ENCODE measurements at places on chromosomes 11 and 22. TPM values are rescaled to one million over a fixed set of nuclear protein-coding genes. Genes with fewer than 3 reads are reported as not detected.

- no peak for DNase-seq
Measured at GRCh38 chr11:86797133-86797532, 3.2 kb upstream of the PRSS23 start.

DNA sequence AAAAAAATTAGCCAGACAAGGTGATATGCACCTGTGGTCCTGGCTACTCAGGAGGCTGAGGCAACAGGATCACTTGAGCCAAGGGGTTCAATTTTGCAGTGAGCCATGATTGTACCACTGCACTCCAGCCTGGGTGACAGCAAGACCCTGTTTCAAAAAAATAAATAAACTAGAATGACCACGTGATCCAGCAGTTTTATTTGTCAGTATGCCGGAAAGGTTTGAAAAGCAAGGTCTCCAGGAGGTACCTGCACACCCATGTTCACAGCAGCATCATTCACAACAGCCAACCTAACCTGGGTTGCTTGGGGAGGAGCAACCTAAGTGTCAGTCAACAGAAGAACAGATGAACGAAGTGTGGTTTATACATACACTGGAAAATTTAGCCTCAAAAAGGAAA, 78.7 kb upstream of the SEPTIN5 start:
- DNase-seq: no peak

- DNase-seq: no peak
Measured at GRCh38 chr11:87722756-87723565, 452.3 kb downstream of the RAB38 start.

DNA sequence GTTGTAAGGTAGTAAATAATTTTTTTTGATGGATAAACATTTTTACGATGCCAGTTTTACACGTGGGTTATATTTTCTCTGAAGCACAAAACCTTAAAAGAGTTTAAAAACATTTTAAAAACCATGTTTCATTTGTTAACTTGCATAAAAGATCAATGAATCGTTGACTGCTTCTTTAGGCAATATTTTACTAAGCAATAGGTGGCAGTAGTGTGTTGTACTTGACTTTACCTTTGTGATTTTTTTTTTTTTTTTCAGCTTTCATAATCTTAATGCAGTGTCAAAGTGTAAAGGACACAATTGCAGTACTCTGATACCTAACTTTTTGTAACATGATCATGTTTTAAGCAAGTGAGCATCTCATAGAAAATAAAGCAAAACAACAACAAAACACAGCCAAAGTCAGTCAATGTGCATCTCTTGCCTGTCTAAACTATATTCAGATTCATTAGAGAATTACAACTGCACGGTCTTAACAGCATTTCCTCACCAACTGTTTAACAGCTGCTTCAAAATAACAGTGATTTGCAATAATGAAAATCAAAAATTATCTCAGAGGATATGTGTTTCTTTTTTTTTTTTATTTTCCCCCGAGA, 27.7 kb downstream of the DNAJC24 start:
- DNase-seq: no peak

DNA sequence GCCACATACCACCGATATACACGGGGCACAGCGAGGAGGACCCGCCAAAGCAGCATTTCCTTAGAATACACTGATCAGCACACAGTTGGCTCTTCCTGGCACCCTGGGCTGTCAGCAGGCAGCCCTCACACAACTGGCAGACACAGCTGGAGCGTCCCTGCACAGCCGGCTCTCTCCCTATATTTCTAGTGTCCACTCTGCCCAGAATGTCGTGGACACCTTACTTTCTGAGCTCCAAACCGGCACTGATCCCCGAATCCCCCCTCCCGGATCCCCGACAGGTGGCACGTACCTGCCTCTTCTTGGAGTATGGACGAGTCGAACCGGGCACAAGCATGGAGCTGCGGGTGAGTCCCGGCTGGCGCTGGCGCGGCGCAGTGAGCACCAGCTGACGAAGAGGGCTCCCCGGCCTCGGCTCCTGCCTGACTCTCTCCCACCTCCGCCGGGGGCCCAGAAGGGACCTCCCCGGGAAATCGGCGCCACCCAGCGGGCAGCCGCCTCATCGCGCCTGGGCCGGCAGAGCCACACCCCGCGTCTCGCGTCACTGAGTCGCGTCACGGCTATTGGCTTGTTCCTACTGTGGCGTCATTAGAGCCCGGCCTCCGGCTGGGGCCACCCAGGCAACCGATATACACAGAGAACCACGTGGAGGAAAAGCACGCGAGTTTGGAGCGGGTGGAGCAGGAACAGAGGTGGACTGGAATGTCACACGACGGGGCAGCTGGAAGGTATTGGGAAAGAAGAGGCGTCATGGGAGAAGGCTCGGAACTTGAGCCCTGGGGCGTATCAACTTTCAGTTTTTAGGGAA, at the start of gene USP2:
USP2 (minus strand) TSS at position 510 of the 808 bp plus-strand sequence. CDS start 8,210 bp downstream, outside the sequence.
- peak; percentile 98 for DNase-seq

The MS4A18 gene
- not detected for total RNA-seq

- no peak for DNase-seq
Measured at GRCh38 chr22:36863979-36864378, 3.2 kb downstream of the NCF4 start.

The DDTL gene
- 2.1 TPM for total RNA-seq

The FAM111B gene
- 2.9 TPM for total RNA-seq

The C11orf87 gene
- not detected for total RNA-seq

DNA sequence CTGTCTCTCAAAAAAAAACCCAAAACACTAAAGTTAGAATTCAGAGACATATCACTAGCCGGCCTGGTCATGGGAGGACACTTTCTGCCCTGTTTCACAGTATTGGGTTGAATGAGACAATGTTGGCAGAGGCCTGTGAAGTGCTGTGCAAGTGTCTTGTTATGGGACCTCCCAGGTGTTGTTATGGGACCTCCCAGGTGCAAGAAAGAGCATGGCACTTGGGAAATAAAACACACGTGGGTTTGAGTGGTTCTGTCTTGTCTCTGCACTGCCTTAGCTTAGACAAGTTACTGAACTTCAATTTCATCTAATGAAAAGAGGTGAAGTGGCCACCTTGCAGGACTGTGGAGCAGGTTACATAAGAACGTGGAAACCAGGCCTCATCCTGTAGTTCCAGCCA, 28.9 kb upstream of the RAB1B start:
- DNase-seq: no peak

The CASP5 gene
- total RNA-seq: 0.18 TPM

GRCh38 chr11:42841556-42841955, 470.2 kb upstream of the API5 start:
- no peak for DNase-seq

GRCh38 chr22:46057246-46058090, 80.5 kb upstream of the WNT7B start:
- peak; percentile 14 for DNase-seq

Measured in left cardiac atrium (tissue), 4 donors.